Stimulated activated CD4-positive, alpha-beta T cell treated with anti-CD3 and anti-CD28 coated beads, TNF-alpha, amount 100 ng/mL, for 24 hours (primary cell): ENCODE measurements at places on chromosomes 4 and X.

DNA sequence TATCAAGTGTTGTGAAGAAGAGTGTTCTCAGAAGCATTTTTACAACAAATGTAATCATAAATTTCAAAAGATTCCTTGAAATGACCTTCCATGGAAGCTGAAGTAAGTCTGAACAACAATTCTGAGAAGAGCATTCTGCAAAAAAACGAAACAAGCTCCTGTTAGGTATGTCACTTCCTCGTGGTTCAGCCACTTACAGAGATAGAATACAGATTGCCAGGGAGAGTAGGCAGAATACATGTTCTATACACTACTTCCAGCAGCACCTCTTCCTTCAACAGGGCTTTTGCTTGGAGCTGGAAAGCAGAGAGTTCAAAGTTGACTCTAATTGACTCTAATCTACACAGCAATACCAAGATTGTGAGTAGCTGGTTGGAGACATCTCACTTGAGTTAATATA lies 274.5 kb downstream of the ADGRA3 start:
- no peak for DNase-seq

GRCh38 chrX:3940000-3940610 lies 226.7 kb upstream of the PRKX start:
- DNase-seq = no peak

- no peak for DNase-seq
Measured at GRCh38 chr4:174211622-174212044, 71.8 kb downstream of the FBXO8 start.

DNA sequence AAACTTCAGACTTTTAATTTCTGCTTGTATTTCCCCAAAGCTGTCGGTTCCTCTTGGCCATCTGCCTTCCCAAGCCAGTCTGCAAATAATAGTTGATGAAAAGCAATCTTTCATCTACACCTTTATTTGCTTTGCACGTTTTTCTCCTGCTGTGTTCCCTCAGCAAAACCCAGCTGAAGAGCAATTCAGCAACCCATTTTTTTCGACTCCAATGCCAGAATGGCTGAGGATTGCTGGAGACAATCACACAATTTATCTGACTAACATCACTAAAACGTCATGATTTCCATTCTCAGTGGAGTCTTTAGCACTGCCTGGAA lies 94.3 kb downstream of the GPRIN3 start:
- DNase-seq = no peak

DNA sequence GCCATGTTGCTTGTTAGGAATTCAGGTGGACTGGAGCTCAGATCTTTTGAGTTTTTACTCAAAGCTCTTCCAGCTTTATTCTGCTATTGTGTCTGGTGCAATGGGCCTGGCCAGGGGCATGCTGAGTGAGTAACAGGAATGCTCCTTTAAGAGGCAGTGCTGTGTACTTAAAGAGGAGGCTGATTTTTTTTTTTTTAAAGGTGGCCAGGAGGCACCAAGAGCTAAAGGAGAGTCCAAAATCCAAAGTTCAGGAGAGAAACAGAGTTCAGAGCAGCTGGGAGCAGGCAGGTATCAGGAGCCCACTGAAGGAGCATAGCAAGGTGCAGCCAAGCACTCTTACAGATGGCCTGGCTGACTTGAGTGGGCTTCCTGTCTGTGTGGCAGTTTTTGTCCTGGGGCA lies 178.7 kb downstream of the FMR1NB start:
- no peak for DNase-seq

GRCh38 chr4:140659943-140660700 lies 91.4 kb upstream of the UCP1 start:
- no peak for DNase-seq

- DNase-seq = no peak
Measured at GRCh38 chr4:152107736-152108500, 347.1 kb upstream of the GATB start.

- no peak for DNase-seq
Measured at GRCh38 chrX:35682476-35682875, 115.7 kb upstream of the MAGEB16 start.

DNA sequence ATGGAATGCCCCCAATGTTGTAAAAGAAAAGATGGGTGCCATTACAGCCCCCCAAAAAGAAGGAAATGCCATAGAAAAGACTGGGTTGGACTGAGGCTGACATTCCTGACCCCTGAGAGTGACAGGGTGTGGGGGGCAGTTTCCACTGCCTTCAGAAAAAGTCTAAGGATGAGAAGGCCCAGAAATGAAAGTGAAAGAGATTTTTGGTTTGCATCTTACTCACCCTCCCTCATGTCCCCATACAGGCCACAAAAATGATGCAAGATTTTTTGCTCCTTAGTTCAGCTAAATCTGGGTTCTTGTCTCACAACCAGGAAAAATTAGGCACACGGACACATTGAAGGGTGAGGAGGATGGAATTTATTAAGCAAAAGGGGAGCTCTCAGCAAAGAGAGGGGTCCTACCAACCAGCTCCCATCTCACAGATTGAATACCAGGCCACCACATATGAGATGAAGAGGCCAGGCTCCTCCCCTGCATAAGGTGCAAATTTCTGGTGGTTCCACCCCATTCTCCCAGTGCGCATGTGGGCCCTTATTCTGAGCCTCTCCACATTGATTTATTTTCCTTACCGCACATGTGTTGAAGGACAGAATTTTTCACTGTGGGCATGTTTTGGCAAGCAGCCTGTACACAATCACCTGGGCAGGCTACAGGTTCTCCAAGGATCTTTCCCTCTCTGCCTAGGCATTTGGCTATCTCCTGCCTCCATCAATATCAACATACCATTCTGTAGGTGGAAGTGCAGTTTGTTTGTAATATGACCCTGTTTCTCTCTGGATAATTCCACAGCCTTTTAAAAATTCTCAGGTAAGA lies 18.8 kb downstream of the PPP4R3C start:
- no peak for DNase-seq

DNA sequence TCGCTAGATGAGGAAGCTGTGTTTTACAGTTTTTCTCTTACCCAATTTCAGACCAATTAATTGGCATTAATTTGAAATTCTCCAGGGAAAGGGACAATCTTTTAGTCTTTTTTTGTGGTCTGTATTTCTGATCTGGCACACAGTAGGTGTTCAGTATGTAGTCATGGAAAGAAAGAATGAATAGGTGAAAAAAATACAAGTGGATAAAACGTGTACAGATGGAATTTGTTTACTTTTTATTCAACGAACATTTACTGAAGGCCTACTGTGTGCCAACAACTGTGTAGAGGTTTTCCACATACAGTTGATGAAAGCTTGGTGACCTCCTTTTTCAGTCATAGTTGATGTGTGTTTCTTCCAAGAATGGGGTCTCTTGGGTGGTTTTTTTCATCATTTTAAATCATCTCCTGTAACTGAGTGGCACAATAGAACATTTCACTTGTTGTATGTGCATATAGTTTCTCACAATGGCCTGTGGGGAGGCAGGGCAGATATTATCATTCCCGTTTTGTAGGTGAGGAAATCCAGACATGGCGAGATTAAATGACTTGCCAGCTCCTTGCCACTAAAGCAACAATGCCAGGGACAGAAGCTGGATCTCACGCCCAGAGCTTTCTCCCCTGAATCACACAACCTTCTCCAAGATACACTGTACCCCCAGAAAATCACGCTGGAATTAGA lies 102.4 kb downstream of the CEP135 start:
- DNase-seq = no peak

DNA sequence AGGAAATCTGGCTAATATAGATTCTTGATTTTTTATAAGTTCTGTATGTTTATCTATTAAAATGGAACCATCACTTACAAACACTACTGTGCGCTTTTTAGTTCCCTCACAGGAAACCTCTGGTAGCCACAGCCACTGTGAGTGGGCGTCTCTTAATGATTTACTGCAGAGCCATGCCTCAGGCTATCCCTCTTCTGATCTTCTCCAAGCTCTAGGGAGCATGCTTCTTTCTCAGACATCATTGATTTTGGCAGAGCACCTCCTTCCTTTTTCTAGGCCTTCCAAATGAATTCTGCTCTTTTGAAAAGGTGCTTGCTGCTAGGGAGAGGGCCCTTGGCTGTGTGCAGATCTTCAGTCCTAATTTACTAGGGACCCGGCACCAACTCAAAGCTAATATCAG lies 61.1 kb upstream of the STS start:
- no peak for DNase-seq

GRCh38 chrX:12308420-12308819 lies 170.1 kb downstream of the FRMPD4 start:
- DNase-seq = no peak

GRCh38 chr4:102076622-102077021 lies 268.7 kb downstream of the SLC39A8 start:
- no peak for DNase-seq

- no peak for DNase-seq
Measured at GRCh38 chr4:5979981-5980380, 38.2 kb downstream of the C4orf50 start.

DNA sequence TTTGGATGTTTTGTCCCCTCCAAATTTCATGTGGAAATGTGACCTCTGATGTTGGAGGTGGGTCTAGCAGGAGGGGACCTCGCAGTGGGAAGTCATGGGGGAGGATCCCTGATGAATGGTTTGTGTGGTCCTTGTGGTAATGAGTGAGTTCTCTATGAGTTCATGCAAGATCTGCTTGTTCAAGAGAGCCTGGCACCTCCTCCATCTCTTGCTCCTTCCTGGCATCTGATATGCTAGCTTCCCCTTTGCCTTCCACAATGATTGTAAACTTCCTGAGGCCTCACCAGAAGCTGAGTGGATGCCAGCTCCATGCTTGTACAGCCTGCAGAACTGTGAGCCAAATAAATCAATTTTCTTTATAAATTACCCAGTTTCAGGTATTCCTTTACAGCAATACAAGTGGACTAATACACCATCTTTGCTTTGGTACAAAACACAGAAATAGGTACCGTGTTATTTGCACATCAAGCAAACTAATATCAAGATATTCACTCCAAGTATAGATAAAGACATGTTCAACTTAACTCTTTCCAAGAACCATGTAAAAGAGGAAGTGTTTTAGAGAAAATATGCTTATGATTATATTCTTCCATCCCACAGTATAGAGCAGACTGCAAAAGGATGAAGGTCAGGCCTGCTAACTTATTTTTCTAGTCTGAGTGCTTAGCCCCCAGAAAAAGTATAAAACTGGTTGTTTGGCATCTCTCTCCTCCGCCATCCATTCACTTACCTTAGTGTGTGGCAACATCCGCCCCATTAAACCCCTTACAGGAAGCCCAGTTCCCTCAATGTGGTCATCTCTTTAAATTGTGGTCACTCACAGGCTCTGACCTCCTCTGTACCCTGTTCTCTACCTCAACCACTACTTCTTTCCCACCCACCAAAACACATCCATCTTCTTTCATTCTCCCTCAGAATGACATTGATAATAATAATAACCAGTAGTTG lies 6.7 kb downstream of the ARAP2 start:
- DNase-seq = no peak

- no peak for DNase-seq
Measured at GRCh38 chrX:153583433-153583832, 15.5 kb downstream of the CCNQ start.

GRCh38 chrX:56797574-56798338 lies 68.7 kb downstream of the NBDY start:
- DNase-seq = no peak

- no peak for DNase-seq
Measured at GRCh38 chr4:22500128-22500611, 15.7 kb downstream of the ADGRA3 start.

DNA sequence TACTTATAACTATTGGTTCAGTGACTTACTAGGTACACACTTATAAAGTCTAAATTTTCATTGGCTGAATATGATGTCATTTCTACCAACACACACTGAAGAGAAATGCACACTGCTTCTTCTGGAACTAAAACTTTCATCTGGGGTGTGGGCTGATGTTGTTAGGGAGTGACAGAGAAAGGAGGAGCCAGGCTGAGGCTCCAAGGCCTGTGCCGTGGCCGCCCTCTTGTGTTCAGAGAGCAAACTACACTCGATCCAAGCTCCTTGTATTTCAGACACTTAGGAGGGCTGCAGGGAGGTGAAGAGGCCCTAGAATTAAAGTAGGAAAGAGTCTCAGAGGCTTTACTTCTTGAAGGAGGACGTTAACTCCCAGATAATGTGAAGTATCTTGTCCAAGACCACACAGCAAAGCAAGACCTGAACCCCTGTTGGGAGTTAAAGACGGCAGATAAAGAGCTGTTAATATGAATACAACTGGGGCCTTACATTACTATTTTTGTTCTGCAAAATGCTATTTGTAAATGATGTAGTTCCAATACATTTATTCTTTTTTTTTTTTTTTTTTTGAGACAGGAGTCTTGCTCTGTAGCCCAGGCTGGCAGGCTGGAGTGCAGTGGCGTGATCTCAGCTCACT lies 137.5 kb downstream of the AFAP1 start:
- DNase-seq = peak; percentile 82

DNA sequence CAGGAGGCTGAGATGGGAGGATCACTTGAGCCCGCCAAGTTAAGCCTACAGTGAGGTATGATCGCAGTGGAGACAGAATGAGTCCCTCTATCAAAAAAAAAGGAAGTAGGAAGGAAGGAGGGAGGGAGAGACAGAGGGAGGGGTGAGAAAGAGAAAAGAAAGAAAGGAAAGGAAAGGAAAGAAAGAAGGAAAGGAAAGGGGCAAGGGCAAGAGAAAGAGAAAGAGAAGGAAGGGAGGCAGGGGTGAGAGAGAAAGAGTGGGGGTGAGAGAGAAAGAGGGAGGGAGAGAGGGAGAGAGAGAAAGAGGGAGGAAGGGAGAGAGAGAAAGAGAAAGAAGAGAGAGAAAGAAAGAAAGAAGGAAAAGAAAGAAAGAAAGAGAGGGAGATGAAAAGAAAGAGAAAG lies 13.2 kb downstream of the ELF2 start:
- DNase-seq = no peak

DNA sequence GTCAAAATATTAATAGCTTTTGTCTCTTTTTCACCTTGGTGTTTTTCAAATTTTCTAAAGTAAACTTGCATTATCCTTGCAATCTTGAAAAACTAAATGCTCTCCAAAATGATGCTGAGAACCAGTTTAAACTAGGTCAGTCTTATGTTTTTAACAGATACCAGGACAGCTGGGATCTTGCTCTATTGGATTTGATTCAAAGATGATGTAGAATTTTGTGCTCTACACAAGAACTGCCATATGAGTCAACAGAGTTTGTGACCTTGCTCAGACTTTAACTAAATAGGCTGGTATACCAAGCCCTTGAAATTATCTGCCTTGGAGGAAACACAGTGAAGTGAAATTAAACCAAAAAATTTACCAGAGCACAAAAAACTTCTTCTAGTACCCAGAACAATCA lies 991.1 kb downstream of the STPG2 start:
- DNase-seq = no peak
